ENCODE measurements at places on chromosomes 5 and 9.
A peak's percentile ranks its signal among the peaks of the same experiment; 100 is the strongest.

DNA sequence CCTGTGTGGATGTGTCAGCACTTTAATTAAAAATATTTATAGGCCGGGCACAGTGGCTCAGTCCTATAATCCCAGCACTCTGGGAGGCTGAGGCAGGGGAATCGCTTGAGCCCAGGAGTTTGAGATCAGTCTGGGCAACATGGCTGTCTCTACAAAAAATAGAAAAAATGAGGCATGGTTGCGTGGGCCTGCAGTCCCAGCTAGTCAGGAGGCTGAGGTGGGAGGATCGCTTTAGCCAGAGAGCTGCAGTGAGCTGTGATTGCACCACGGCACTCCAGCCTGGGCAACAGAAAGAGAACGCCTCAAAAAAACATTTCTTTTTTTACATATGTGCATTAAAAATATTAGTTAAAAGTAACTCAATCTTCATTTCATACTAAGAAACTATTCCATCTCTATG lies 6.2 kb downstream of the TBC1D9B start:
- DNase-seq: no peak

GRCh38 chr5:61281686-61282085 lies 50.4 kb upstream of the ZSWIM6 start:
- DNase-seq: no peak

DNA sequence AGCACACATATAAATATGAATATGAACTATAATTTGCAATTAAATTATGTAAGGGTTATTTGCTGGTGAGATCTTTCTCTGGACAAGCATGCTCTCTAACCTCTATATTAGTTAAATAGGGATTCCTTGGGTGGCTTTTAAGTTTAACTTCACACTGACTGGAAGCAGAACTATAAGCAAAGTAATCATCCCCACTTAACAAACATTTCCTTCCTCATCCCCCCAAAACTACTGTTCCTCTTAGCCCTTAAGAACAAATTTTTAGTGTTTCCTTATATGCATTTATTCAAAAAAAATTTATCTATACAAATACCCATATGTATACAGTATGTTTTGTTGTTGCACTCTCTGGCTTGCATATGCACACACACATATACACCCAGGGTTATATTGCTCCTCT lies 512.1 kb upstream of the MEF2C start:
- no peak for DNase-seq

GRCh38 chr5:90547072-90547536 lies 11.5 kb upstream of the ADGRV1 start:
- DNase-seq: no peak

- DNase-seq: no peak
Measured at GRCh38 chr5:124030043-124030491, 518.1 kb downstream of the CSNK1G3 start.

DNA sequence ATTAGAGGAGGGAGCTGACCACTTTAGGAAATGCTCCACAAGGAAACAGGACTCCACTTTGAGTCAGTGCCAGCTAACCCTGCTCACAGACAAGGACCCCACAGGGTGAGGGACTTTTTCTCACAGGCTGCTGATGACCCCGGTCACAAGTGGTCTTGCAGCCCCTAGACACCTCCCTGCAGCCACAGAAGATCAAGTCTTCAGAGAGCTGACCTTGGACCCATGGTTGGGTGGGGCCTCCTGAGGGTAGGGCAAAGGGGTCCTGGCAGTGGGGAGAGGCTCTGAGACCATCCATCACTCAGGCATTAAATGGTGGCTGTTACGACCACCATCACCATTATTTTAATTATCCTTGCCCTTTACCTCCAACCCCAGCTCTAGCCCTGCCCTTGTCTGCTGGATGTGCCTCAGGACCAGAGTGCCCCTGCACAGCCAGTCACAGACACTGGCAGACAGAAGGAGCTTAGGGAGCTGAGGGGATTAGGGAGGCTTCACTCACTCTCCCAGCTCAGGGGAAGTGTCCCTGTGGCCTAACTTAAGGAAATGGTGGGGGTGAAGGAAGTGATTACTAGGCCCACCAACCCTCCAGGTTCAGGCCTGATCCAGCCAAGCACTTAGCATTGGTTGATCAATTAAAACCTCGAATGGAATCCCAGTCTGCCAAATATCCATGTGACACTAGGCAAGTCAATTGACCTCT lies 1.6 kb downstream of the ACSL6 start:
- DNase-seq: no peak

- no peak for DNase-seq
Measured at GRCh38 chr5:36836831-36837230, 39.7 kb upstream of the NIPBL start.

GRCh38 chr9:33153001-33153400 lies 14.1 kb downstream of the B4GALT1 start:
- DNase-seq: no peak

DNA sequence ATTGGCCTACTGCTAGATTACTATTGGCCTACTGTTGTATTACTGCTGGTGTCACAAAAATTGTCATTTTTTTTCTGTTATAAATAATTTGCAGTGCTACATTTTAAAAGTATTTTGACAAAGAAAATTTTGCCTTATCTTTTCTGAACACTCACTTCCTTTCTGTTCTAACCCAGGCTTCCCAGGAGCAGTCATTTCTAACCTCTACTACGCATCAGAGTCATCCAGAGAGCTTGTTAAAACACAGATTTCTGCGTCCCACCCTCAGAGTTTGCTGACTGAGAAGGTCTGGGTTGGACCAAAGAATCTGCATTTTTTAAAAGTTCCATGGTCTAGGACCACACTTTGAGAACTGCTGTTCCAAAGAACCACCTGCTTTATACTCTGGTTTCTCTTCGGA lies 306.1 kb downstream of the GLIS3 start:
- DNase-seq: no peak

- DNase-seq: no peak
Measured at GRCh38 chr5:133371371-133372155, 240.8 kb downstream of the FSTL4 start.

DNA sequence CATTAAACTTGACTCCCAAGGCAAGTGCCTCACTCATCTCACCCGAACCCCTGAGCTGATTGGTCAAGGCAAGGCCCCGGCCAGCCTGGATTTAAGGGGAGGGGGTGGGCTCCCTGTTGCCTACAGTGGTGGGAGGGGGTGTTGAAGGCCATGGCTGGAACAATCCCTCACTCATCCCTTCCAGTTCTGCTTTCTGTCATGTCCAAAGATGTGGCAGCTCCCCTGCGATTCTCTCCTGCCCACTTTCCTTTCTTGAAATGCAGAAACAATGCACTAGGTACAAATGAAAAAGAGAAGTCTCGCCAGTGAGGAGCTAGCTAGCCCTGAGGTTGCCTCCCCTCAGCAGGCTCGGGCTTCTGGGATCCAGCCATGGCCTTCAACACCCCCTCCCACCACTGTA lies 240.9 kb downstream of the SYK start:
- no peak for DNase-seq

- no peak for DNase-seq
Measured at GRCh38 chr5:180553530-180553929, 37.8 kb downstream of the SCGB3A1 start.

- DNase-seq: no peak
Measured at GRCh38 chr5:59157068-59157467, 574.2 kb downstream of the RAB3C start.

DNA sequence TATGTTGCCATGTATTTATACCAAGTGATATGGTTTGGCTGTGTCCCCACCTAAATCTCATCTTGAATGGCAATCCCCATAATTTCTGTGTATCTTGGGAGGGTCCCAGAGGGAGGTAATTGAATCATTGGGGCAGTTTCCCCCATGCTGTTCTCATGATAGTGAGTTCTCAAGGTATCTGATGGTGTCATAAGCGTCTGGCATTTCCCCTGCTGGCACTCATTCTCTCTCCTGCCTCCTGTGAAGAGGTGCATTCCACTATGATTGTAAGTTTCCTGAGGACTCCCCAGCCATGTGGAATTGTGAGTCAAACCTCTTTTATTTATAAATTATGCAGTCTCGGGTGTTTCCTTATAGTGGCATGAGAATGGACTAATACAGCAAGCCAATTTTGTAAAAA lies 140.8 kb upstream of the ADAMTSL1 start:
- DNase-seq: no peak

- no peak for DNase-seq
Measured at GRCh38 chr5:92969781-92970237, 611.2 kb downstream of the NR2F1-AS1 start.

- DNase-seq: no peak
Measured at GRCh38 chr5:82147860-82148573, 130.1 kb downstream of the RPS23 start.

DNA sequence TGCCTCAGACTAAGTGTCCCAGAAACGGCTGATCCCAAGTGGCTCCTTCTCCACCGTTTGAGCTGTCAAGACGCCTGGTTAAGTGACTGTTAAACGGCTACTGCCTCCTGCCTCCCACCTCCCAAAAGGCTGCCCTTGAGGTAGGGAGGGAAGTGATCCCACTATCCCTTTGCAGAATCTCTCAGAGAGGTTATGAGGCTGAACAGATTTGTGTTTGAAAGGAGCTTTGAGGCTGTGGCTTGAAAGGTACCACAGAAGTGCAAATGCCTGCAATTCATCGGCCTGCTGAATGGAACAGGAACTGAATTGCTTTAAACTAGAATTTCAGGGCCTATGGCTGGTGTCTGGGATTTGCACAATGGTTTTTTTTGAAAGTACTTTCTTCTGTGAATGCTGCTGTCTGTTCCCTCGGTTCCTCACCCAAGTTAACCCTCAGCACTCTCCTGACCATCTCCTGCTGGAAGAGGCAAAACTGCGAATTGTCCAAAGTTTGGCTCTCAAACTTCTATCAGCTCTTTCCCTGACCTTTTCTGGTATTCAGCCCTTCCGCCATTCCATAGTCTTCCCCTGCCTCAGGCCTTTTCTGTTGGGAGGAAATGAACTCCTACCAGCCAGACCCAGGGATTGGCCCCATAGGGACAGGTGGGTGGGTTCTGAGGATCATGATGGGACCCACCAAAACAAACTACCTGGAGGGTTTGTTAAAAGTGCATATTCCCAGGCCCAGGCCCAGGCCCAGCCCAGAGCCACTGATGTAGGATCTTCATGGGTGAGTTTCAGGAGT lies 453.3 kb downstream of the KDM4C start:
- no peak for DNase-seq

GRCh38 chr5:143924311-143924978 lies 112.5 kb downstream of the HMHB1 start:
- no peak for DNase-seq

DNA sequence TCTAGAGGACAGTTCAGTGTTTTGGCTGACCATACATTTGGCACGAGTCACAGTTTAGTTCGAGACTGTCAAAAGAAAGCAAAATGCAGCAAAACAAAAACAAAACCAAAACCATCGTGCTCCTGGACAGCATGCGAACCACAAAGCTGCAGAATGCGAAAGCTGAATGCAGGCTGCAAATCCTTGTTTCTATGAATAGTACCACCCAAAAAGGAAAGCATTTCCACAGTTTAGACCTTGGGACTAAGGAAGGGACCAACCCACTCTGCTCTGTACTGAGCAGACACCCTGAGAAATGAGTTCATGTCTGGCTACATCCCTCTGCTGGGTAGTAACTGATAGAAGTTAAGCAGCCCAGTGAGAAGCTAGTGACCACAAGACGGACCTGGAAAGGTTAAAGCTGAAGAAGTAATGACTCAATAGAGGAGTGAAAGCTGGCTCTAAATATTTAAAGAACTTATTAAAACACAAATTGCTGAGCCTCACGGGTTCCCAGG lies 3.9 kb downstream of the GCNT4 start:
- DNase-seq: no peak

DNA sequence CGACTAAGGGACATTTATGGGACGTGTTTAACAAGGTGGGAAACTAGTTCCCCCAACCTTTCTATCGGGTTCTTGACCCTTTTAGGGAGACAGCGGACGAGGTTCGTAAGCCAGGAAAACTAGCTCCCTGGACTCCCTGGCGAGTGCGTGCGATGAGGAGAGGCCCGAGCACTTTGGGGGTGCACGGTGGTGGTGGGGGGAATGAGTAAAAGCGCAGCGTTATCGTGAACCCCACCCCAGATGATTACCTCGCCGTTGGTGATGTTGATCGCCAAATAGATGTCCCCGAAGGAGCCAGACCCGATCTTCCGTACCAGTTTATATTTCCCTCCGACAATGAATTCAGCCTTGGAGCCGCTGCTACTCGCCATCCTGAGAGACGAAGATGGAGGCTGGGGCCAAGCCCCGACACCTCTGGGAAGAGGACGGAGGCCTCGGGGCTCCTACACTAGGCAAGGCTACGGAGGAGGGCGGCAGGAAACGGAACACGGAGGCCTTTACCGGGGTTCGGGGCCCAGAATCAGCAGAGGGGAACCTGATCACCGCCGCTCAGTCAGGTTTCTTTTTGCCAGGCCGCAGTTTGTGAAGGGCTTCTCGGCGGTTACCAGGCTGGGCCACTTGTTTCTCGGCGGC lies 529 bp downstream of the CSNK1A1 start:
- no peak for DNase-seq

GRCh38 chr9:73613092-73613701 lies 461.5 kb downstream of the ANXA1 start:
- DNase-seq: no peak

GRCh38 chr5:74641735-74642542 lies 1.4 kb upstream of the ENC1 start:
- DNase-seq: peak; percentile 47

DNA sequence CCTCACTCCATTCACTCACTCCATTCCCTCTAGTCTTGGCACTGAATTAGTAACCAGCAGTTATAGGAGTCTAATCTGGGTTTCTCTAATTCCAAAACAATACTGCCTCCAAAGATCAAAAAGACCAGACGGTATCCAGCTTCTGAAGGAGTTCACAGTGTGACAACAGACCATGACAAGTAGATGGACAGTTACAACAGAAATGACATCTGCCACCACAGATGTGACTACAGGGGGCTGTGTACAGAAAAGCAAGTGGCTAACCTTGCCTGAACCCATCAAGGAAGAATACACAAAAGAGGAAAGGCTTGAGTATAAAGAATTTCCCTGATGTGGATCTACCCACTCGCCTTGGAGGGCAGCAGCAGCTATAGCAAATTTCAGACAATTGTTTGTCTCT lies 112.4 kb downstream of the ACTL7B start:
- no peak for DNase-seq

DNA sequence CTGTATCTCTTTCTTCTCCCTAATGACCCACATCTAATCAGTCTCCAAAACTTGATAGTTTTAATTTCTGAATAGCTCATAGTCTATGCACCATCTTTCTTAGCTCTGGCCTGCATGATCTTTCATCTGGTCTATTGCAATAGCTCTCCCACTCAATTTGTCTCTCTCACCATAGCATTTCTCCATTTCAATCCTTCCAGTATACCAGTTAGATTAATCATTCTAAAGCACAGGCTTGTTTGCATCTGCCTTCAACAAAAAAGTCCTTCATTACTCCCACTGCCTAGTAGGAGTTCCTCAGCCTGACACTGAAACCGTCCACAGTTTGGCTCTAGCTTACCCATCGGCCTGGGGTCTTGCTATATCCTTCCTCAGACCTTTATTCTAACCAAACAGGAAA lies 344.9 kb downstream of the ENC1 start:
- no peak for DNase-seq

DNA sequence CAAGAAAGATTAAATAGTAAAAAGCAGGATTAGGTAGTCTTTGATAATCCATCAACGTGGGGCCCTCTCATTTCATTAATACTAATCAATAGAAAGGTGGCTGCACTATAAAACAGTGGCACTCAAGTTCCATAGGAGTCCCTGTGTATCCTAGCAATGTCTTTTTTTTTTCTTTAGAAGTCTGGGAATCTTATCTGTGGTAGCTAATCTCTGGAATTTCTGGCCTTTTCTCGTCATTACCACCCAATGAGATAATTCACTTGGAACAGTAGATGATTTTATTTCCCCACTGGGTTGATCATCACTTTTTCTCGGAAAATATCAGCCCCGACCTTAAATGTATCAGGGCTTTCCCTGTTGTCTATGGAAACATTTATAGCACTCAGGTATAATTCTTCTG lies 86.8 kb upstream of the CDH6 start:
- no peak for DNase-seq
